Lung microvascular endothelial cell (primary cell): ENCODE measurements at places on chromosomes 6 and 20. TPM values are rescaled to one million over a fixed set of nuclear protein-coding genes. Genes with fewer than 3 reads are reported as not detected.

GRCh38 chr6:150531957-150532356 lies 67.7 kb upstream of the PLEKHG1 start:
- no peak for DNase-seq

TMEM14A gene
- total RNA-seq, result 6.2 and 15.5 TPM in 2 replicates

RSPO3 gene
- not detected in 2 replicates for total RNA-seq

ESF1 gene
- 4.4 and 9.3 TPM in 2 replicates for total RNA-seq
